ENCODE measurements at places on chromosomes 1 and 21. TPM values are rescaled to one million over a fixed set of nuclear protein-coding genes. Genes with fewer than 3 reads are reported as not detected.
A peak's percentile ranks its signal among the peaks of the same experiment; 100 is the strongest.

DNA sequence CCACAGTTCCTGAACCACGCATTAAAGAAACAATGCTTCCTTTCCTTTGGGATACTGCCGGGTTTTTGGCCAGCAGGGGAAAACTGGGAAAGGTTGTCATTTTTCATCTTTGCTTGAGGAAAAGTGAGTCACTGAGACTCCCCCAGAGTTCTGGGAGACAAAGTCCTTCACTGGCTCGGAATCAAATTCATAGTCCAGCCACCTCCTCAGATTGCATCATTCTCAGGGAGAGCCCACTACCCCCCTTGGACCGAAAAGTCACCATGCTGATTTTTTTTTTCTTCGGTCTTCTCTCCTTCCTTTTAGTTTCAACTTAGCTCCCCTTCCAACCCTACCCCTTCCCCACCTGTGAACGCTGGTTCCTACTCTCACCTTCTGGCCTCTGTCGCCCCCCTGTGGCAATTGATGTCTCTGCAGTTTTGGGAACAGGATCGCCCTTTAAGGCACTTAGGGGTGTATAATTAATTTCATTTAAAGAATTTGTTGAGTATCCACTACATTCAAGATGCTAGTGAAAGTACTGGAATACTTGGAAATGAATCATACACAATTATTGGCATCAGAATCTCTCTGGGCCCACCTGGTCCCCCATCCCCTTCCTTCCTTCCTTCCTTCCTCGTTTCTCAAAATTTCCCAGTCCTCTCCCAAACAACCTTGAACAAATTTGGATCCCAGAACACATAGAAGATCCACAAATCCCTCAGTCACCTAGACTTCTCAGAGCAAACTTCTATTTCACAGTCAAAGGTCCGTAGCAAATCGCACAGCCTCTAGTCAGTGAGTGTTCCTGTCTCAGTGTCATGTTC lies 6.9 kb downstream of the ACKR1 start:
- H3K36me3 ChIP-seq = no peaks in the 10 kb centered on the region
- no peaks in the 10 kb centered on the region for H3K27me3 ChIP-seq
- 0 out of 2 replicates have a peak overlapping the region, but pooled peaks have one; percentile 0 for H3K4me3 ChIP-seq
- peak; percentile 73 for DNase-seq
- H3K4me1 ChIP-seq = no peaks in the 10 kb centered on the region

DNA sequence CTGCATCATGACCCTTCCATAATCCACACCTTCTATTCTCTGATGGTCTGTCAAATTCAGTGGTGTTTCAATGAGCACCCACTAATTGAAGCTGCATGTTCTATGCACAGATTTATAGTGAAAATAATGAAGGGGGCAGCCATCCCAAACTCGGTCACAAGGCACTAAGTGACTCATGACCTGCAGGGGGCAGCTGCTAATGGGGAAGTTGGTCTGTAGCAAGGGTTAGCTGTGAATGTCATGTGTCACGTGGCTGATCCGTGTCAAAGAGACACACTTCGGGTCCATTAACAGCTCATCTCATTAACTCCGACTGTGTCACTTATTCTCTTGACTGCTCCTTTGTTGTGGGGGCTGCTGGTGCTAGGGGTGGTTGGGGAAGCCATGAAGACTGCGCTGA lies 306.6 kb downstream of the PCP4 start:
- H3K4me3 ChIP-seq = no peak overlapping the region
- no peaks in the 10 kb centered on the region for H3K36me3 ChIP-seq
- DNase-seq = peak; percentile 45
- H3K4me1 ChIP-seq = no peaks in the 10 kb centered on the region
- no peaks in the 10 kb centered on the region for H3K27me3 ChIP-seq

DNA sequence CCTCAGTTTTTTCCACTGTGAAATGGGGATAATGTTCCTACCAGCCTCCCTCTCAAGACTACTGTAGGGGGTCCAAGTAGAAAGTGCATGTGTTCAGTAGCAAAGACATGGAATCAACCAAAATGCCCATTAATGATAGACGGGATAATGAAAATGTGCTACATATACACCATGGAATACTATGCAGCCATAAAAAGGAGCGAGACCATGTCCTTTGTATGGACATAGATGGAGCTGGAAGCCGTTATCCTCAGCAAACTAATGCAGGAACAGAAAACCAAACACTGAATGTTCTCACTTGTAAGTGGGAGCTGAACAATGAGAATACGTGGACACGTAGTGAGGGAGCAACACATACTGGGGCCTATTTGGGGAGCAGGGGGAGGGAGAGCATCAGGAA lies 6.1 kb upstream of the ZNF362 start:
- DNase-seq = no peak
- H3K27ac ChIP-seq = no peak overlapping the region
- H3K27me3 ChIP-seq = no peaks in the 10 kb centered on the region
- H3K36me3 ChIP-seq = no peaks in the 10 kb centered on the region
- peaks cover 3% of the 10 kb centered on the region for H3K4me1 ChIP-seq

- no peaks in the 10 kb centered on the region for H3K27me3 ChIP-seq
- peaks cover 3% of the 10 kb centered on the region for H3K4me1 ChIP-seq
- H3K27ac ChIP-seq = no peak overlapping the region
- no peak for DNase-seq
- peaks cover 7% of the 10 kb centered on the region for H3K36me3 ChIP-seq
Observed at GRCh38 chr1:172341697-172342096, 78.8 kb upstream of the C1orf105 start.

The CFHR5 gene
- total RNA-seq = not detected

DNA sequence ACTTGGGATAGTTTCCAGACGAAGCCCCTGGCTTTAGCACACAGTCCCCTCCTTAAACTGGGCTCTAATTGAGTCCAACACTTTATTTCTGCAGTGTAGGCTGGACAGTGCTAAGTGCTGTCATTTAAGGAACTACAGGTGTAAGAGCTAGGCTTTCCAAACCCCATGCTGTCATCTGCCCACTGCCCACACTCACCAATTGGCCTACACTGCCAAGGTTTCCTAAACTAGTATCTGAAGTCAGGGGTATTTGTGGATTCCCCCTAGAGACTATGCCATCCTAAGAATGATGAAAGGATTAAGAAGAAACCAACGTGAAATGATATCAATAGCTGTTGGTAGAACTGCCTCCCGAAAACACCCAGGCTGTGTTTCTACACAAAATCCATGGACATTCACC lies 160.9 kb downstream of the TBX15 start:
- no peak overlapping the region for H3K4me3 ChIP-seq
- no peaks in the 10 kb centered on the region for H3K27me3 ChIP-seq
- DNase-seq = no peak
- H3K27ac ChIP-seq = no peak overlapping the region
- peaks cover 5% of the 10 kb centered on the region for H3K36me3 ChIP-seq

The CGN gene
- total RNA-seq = 30.9 TPM

DNA sequence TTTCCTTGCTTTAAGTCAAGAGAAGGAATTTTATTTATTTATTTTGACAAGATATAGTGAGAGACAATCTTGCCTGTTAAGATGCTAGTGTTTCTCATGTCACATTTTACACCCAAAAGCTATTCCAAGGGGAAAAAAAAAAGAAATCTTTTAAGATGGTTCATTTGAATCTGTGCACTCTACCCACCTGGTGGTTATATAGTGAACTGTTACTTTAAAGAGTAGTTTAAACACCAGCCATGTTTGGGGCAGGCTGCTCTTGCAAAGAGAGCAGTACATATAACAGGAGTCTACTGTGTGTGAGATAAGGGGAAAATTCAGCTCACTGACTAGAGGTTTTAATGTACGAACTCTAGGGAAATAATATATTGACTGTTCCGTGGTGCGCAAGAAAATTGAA lies 3.3 kb upstream of the ELAVL4 start:
- no peak for DNase-seq
- H3K4me1 ChIP-seq = peaks cover 3% of the 10 kb centered on the region
- H3K4me3 ChIP-seq = no peak overlapping the region
- H3K36me3 ChIP-seq = no peaks in the 10 kb centered on the region
- no peaks in the 10 kb centered on the region for H3K27me3 ChIP-seq
